ENCODE measurements at places on chromosomes 1 and 21. TPM values are rescaled to one million over a fixed set of nuclear protein-coding genes. Genes with fewer than 3 reads are reported as not detected.

- DNase-seq = no peak
Observed at GRCh38 chr1:158685085-158685484, 1.4 kb downstream of the SPTA1 start.

DNA sequence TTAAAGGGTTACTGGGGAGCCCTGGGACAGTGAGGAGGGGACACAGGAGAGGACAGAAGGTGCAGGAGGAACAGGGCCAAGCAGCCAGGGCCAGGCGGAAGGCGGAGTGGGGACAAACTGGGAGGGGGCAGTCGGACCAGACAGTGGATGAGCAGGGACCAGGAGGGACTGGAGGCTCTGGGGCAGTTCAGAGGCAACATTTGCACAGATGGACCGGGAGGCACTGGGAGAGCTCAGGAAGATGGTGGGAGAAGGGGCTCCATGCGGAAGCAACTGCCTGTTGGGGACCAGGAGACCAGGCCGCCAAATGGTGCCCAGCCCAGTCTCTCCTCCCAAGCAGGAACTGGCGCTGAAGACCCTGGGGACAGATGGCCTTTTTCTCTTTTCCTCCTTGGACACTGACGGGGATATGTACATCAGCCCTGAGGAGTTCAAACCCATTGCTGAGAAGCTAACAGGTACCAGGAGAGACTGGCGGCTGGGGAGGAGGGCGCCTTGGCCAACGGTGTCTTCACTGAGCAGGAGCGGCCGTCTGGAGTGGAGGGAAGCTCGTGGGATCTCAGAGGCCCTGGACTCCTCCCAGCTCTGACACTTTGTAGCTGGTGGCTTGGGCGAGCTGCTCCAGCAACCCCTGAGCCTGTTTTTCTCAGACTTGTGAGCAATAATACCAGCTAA, 847 bp downstream of the SELENON start:
- no peak for DNase-seq

NBPF10 gene
- 1.9 TPM for total RNA-seq

- peak; percentile 68 for DNase-seq
Observed at GRCh38 chr21:39125752-39126485, 57.3 kb downstream of the PSMG1 start.

OR2T1 gene
- total RNA-seq = not detected

DNA sequence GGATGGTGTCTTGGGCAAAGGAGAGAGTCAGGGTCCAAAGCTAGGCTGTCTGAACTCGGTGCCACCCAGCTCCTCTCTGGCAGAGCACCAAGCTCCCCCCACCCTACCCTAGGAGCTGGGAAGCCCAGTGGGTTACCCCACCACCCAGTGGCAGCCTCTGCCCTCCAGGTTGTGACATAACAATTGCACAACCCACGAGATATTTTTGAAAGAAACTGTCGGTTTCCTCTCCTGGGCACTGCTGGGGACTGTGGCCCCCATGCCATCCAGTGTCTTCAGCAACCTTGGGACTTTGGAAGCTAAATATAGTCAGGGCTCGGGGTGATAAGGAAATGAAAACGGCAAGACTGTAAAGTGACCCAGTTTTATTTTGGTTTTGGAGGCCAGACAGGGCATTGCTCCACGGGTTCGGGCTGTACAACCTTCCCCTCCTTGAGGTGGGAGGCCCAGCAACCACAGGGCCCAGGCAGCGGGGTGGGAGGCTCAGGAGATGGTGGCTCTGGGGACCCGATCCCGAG, 1.4 kb downstream of the CITED4 start:
- DNase-seq = no peak
